ENCODE measurements at places on chromosomes 5 and 9.

- no peak for DNase-seq
Observed at GRCh38 chr9:13719981-13720676, 440.6 kb upstream of the MPDZ start.

- no peak for DNase-seq
Observed at GRCh38 chr5:14218897-14219573, 75.9 kb downstream of the TRIO start.

GRCh38 chr5:35183556-35183955, 46.7 kb downstream of the PRLR start:
- DNase-seq, result no peak

GRCh38 chr5:86439593-86440110, 178.1 kb upstream of the COX7C start:
- no peak for DNase-seq

- no peak for DNase-seq
Observed at GRCh38 chr9:127854184-127854806, at the start of gene ENG. Gene ENG, minus strand, starts transcription at chr9:127854658. Its CDS starts 303 bp downstream, at chr9:127854355.

DNA sequence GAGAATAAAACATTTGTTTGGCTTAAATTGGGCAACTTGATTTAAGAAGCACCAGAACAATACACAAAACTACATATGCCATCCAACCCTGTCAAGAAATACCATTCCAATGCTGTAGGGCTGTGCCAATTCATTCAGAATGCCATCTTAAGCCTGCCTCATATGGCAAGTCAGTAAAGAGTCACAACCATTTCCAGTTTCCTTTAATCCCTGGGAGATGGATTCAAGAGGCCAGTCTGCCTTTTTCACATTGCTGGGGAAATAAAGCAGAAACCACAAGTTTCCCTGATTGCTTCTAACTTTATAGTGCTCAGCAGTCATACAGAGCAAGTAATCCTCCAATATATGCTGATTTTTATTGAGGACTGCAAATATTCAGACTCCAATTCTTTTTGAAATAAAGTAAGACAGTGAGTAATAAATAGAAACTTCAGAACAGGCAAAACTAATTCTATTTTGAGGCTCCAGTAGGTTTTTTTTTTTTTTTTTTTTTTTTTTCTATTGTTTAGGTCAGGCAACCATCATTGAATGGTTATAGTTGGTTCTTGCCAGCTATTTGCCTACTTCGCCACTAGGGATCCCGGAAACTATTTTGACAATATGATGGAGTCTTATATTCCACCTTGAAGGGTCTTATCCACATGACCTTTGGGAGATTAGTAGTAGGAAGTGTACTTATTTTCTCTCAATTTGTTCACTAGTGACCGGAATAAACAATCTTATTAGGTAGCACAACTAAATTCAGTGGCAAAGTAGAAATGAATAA, 400.9 kb upstream of the MEF2C start:
- DNase-seq, result no peak

DNA sequence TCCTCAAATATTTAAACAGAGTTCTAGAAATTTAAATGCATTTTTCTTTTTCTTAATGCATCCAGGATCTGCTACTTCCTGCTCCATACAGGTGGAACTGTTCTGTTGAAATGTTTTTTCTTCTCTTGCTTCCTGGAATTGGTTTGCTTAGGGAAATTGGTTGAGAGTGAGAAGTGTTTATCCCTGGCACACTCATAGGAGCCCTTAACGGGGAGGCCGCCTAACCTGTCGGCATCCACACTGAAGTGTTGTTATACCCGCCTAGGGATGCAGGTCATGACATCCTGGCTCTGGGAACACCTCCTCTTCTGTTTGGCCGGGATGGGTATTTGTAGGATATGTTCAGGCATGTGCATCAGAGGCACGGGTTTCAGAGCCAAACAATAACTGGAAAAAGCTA, 239.7 kb downstream of the GADD45G start:
- DNase-seq, result peak; percentile 81

- DNase-seq, result no peak
Observed at GRCh38 chr9:115396071-115396529, 278.1 kb upstream of the TNC start.

- no peak for DNase-seq
Observed at GRCh38 chr5:98865690-98866089, 63.1 kb downstream of the CHD1 start.

- DNase-seq, result no peak
Observed at GRCh38 chr9:91516081-91516480, 92.4 kb upstream of the NFIL3 start.

- DNase-seq, result no peak
Observed at GRCh38 chr9:136345281-136346156, 18.0 kb downstream of the DNLZ start.

DNA sequence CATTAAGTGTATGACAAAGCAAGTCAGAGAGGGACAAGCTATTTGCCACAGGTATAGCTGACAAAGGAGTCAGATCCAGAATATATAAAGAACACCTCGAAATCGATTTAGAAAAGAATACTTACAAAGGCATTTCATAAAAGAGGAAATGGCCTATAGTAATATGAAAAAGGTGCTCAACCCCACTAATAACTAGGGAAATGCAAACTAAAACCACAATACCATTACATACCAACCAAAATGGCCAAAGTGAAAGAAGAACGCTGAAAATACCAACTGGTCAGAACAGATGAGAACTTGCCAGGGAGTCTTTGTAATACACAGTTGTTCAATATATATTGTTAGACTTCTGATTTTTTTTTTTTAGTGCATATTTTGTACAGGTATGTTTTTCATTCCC, 152.9 kb downstream of the CDC42SE2 start:
- no peak for DNase-seq

GRCh38 chr5:68545636-68546295, 330.2 kb downstream of the PIK3R1 start:
- peak; percentile 19 for DNase-seq

GRCh38 chr5:143176048-143176447, 227.4 kb downstream of the NR3C1 start:
- no peak for DNase-seq

DNA sequence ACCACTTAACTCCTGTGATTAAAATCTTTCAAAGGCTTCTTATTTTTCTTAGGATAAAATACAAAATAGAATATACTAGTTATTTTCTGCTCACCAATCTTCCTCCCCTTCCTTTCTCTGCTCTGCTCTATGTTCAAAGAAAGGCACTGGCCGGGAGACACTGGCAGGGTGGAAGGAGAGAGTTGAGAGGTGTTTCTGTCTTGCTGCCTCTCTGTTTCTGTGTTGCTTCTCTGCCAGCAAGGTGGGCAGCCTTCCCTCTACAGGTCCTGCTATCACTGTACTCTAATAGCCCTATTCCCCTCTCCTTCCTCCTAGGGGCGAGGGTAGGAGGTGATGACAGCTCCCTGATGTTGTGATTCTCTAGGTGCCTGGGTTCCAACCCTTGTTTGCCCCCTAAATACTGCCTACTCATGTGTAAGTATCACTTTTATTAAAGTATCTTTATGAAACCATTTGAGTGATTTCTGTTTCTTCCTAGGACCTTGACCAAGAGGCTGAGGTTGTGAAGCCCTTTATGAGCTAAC, 515.1 kb downstream of the TLE4 start:
- no peak for DNase-seq

DNA sequence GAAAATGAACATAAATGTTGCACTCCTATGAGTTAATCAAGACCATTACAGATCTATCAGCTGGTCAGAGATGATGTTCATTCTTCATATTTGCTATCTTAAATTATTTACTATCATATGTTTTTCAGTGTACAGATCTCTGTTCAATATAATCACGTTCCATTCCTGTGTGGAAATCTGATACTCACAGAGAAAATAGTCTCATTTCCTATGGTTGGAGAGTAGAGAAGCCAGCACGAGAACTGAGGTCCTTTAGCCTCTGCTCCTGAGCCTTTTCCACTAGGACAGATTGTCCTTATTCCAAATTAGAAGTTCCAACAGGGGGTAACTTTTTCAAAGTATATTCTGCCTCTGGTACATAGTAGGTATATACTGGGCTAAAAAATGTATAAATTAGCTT, 29.2 kb downstream of the UGCG start:
- no peak for DNase-seq

DNA sequence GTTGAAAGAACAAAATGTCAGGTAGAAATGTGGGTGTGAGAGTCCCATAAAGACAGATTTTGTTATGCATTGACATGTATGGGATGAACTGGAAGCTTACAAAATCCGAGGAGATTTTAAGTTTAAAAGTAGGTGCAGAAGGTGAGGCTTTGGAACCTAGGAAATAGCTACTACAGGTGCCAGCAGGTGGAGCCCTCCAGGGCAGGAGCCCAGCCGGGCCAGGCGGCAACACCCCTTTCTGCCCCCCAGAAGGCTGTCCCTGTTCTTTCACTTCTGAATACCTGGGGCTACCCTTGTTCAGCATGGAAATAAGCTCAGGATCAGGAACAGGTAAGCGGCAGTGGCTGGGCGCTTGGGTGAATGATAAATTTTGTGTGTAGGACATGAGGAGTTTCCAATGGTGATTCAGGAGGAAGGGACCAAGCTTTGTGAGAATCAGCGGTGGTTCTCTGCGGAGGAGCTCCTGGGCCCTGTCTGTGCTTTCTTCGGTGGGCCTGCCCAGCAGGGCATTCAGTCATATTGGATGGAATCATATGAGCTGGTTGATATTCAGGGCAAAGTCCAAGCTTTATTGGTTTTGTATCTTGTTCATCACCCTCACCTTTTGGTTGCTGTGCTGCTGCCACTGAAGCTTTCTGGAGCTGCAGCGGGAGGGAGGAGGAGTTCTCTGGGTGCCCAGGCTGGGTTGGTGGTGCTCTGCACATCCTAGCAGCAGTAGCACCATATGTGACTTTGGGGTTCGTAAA, 12.3 kb downstream of the PCBD2 start:
- no peak for DNase-seq

GRCh38 chr5:43401827-43402226, 10.4 kb downstream of the CCL28 start:
- no peak for DNase-seq

- no peak for DNase-seq
Observed at GRCh38 chr5:147854894-147855773, 23.4 kb upstream of the SCGB3A2 start.

- no peak for DNase-seq
Observed at GRCh38 chr9:98708103-98708932, 417 bp downstream of the GABBR2 start.

Data from NCI-H510A (cell line).